ENCODE measurements at places on chromosomes 13 and 19.

GRCh38 chr19:12126707-12127106 is 13.4 kb downstream of the ZNF20 start:
- DNase-seq = peak; percentile 20

DNA sequence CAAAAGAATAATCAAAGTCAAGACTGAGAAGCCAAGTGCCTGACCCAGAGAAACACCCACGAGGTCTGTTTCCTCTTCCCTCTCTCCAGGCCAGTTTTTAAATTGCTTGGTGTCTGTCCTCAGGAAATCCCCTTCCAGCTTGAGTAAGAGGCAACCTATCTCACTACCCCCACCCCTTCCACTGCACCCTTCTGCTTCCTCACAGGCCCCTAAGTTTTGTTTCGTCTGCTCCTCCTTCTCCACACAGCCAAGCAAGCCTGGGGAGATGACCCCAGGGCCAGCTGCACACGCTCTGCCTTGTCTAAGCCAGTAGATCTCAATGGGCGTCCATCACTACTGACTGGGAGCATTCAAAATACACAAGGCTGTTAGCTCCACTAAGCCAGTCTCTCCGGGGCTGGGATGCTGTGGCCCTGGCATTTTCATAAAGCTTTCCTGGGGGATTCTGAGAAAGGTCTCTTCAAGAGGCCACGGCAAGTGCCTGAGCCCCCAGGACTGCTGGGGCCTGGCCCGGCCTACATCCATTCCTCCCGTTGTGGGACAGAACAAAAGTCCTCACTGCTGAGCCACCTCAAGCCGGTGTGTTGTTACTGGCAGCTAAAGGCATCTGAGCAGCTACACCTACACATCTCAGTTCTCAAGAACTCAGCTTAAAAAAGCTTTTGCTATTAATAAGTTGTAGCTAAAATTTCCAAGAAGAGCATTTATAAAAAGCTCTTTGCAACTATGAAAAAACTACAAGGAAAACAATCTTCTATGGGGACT is 14.9 kb upstream of the IL4I1 start:
- DNase-seq = peak; percentile 50

GRCh38 chr13:47904241-47904640 is 96.8 kb downstream of the SUCLA2 start:
- DNase-seq = peak; percentile 13

DNA sequence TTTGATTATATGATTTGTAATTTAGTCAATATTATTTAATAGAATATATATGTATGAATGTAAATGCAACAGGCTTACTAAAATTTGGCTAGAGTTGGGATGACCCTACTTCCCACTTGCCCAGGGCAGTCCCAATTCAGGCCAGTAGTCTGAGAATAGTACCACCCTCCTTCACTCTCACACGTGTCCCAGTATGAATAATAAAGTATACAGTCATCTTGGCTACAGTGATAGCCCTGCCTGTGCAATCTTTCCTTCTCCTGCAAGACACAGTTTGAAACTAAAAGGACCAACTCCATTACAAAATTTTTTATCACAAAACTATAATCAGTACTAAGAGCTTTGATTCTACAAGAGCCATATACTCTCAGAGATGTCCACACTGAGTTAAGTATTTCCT is 76.2 kb downstream of the SACS start:
- DNase-seq = no peak

DNA sequence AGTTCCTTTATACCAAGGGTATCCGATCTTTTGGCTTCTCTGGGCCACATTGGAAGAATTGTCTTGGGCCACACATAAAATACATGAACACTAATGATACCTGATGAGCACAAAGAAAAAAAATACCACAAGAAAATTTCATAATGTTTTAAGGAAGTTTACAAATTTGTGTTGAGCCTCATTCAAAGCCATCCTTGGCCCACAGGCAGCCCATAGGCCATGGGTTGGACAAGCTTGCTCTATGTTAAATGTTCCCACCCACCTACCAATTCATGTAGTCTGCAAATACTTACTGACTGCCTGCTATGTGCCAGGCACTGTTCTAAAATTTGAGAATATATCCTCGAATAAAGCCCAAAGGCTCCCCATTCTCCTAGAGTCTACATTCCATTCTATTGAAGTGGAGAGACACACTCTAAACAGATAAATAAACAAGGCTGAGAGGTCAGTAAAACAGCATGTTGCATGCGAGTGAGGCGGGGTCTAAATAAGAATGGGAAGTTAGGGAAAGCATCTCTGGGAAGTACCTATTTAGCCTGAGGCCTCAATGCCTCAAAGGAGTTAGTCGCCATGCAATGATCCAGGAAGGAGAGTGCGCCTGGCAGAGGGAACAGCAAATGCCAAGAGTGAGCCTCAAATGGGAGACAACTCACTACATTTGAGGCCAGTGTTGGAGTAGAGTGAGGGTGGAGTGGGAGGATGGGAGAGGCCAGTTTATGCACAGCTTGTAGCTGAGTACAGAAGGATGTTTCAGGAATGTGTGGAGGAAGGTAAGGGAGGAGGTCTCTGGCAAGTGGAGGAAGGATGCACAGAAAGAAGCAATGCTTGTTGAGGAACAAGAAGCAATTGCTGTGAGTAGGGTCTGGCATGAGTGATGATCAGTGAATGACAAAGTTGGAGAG is 52.5 kb upstream of the CLDN10 start:
- DNase-seq = no peak

DNA sequence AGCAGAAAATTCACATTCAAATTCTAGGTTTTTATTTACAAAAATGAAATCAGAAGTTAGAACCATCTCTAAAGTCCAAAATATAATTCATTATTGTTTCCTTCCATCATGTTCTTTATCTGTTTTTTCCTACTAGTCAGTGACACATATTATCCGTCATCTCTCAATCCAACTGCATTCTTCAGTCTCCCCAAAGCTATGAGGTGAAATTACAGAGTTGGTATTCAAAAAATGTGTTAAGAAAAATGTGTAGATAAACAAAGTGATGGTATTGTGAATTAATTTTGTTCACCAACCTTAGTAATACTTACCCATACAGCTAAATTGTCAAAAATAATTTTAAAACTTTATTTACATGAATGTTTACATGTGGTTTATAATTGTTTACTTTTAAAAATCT is 448.7 kb upstream of the MIR17HG start:
- DNase-seq = no peak

- peak; percentile 27 for DNase-seq
Measured at GRCh38 chr13:31824705-31825517, 85.6 kb downstream of the RXFP2 start.

GRCh38 chr13:100234524-100235136 is 145.7 kb downstream of the PCCA start:
- no peak for DNase-seq

DNA sequence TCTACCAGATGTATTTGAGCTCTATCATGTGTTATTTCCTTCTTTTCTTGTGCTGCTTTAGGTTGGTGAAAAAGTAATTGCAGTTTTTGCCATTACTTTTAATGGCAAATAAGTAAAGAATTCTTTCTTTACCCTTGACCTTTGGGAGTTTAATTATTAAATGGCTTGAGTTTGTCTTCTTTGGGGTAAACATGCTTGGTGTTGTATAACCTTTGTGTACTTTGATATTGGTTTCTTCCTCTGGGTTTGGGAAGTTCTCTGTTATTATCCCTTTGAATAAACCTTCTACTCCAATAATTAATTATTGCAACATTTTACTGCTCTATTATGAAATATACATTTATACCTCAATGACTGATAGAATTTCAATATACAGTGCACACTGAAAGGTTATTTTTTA is 709.4 kb downstream of the PCDH17 start:
- no peak for DNase-seq

- DNase-seq = no peak
Measured at GRCh38 chr19:14148751-14149410, 12.5 kb upstream of the ASF1B start.

DNA sequence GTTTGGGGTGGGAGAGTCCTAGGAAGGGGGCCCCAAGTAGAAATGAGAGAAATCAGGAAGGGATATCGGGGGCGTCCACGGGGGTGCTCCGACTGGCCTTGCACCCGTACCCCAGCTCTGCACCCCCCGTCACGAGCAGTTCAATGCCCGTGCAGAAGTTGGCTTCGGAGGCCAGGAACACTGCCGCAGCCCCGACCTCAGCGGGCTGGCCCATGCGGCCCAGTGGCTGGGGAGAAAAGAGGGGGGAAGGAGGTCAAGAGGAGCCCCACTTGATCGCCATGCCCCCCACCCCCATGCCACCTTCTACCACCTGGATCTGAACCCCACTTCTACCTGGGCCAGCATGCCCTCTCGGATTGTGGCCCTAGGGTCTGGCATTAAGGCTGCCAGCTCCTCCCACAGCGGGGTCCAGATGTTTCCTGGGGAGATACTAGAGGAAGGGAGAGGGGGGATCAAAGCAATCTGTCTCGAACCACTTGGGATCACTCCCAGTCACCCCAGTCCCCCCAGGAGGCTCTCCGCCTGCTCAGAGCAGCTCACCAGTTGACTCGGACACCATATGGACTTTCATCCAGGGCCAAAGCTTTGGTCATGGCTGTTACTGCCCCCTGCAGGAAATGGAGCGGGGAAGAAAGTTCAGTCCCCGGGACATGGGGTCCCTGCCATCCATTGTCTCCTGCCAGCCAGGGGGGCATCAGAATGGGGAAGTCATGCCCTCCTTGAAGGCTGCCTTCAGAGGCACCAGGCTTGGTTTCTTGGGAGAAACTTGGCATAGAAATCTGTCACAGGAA is 2.5 kb upstream of the BCAT2 start:
- DNase-seq = no peak

DNA sequence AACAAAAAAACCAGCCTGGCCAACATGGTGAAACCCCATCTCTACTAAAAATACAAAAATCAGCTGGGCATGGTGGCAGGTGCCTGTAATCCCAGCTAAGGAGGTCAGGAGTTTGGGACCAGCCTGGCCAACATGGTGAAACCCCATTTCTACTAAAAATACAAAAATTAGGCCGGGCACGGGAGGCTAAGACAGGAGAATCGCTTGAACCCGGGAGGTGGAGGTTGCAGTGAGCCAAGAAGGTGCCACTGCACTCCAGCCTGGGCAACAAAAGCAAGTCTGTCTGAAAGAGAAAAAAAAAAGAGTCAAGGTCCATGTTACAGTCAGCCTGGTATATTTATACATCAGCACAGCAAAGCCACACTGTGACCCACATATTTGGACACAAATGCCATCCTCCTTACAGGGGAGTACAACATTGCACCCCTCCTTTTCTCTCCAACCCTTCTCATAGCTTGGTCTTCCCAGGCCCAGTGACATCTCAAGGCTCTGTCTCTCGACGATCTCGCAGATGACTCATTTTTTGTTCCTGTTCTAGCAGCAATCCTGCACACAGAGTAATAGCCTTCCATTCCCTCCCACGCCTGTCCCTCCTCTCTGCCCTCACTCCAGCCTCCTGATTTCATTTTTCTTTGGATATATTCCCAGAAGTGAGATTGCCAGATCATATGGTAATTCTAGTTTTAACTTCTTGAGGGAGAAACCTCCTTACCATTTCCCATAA is 21.0 kb upstream of the DPP9 start:
- no peak for DNase-seq

DNA sequence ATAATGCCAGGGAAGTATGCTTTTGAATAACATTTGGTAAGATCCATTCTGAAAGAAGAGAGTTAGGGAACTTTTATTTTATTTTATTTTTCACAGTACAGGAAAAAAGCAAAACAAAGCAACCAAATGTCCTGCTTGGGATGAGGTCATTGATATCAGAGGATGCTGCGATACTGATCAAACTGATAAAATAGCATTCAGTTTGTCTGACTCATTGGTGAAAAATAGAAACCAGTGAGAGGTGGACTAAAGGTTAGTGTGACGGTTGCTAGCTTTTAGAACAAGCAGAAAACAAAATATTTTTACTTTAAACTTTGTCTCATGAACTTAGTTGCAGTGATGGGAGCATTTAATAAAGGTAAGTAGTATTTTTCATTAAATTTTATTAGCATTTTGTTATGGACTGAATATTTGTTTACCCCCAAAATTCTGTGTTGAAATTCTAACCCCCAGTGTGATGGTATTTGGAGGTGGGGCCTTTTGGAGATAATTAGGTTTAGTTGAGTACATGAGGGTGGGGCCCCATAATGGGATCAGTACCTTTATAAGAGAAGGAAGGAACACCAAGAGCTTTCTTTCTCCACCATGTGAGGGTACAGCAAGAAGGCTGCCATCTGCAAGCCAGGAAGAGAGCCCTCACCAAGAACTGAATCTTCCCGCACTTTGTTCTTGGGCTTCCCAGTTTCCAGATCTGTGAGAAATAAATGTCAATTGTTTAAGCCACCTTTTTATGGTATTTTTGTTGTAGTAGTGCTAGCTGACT is 37.3 kb downstream of the ITGBL1 start:
- DNase-seq = no peak

GRCh38 chr13:88042489-88042888 is 371.3 kb downstream of the SLITRK5 start:
- DNase-seq = no peak

DNA sequence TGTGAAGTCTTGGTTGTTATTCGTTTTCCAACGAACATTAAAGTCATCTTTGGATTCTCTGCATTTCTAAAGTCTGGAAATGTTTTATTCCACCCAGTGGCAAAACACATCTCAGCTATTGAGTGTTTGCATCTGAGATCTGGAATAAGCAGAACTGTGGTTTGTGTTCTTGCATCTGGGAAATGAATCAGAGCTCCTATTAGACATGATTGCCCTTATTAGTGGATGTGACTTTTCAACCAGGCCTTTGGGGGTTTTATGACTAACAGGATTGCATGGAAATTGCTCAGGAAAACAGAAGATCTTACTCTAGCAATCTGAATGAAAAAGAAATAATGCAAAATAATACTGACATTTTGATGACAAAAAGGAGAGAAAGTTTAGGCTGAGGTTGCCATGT is 488.8 kb downstream of the IRS2 start:
- DNase-seq = no peak

DNA sequence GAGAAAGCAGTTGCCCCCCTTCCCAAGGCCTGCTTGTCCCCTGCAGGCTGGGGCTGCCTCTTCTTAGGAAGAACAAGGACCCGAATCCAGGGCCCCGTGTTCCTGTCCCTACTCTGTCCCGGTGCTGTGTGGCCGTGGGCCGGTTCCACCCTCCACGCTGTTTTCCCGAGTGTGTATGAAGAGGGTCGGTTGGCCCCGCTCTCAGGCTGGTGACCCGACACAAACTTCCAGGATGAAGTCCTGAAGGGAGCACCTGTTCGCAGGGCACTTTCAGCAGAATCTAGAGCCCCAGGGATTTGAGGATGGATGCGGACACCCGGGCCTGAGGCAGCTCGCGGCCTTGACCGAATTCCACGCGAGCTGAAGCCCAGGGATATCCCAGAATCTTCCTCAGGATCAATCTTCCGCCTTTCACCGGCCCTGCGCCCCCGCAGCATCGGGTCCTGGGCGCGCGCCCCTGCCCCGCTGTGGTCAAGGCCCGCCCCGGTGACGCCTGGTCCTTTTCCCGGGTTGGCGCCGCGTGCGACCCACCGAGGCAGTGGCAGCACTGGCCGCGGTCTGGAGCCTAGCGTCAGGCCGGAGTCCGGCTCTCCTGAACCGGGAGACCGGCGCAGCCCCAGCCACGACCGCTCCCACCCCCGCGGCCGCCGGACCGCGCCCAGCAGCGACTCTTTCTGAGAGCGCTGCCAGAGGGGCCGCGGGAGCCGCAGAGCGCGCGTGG is 528 bp upstream of the CHST8 start:
- no peak for DNase-seq
